Foreskin keratinocyte (primary cell): ENCODE measurements at places on chromosomes 12 and 14. TPM values are rescaled to one million over a fixed set of nuclear protein-coding genes. Genes with fewer than 3 reads are reported as not detected.

Gene ITGA7
- 0.22 and 0.32 TPM in 2 replicates for polyA plus RNA-seq

Gene RHOJ
- 0.03 and 0.11 TPM in 2 replicates for polyA plus RNA-seq

Gene NPAS3
- polyA plus RNA-seq = not detected in 2 replicates

Gene IFNG
- polyA plus RNA-seq = not detected in 2 replicates

Gene NAB2
- 19.4 and 21.5 TPM in 2 replicates for polyA plus RNA-seq

Gene RNU7-1
- polyA plus RNA-seq = not detected in 2 replicates

Gene BCAT1
- polyA plus RNA-seq = 8.3 and 11.3 TPM in 2 replicates

Gene KRT1
- polyA plus RNA-seq = 0.47 and 0.56 TPM in 2 replicates

Gene DAO
- not detected in 2 replicates for polyA plus RNA-seq

Gene OR6C2
- not detected in 2 replicates for polyA plus RNA-seq

Gene NAA25
- 4.1 and 4.9 TPM in 2 replicates for polyA plus RNA-seq

Gene HSPB8
- polyA plus RNA-seq = 0.27 and 0.40 TPM in 2 replicates

Gene SLC5A8
- polyA plus RNA-seq = 0.02 and 0.06 TPM in 2 replicates

Gene DNAL1
- 5.2 and 5.8 TPM in 2 replicates for polyA plus RNA-seq

Gene SLC2A14
- polyA plus RNA-seq = 0.03 and 0.08 TPM in 2 replicates

Gene CLEC1B
- polyA plus RNA-seq = not detected in 2 replicates

Gene CNTN1
- polyA plus RNA-seq = 8.0 and 17.4 TPM in 2 replicates

Gene KRT78
- 0.10 and 0.17 TPM in 2 replicates for polyA plus RNA-seq

Gene ST8SIA1
- 0.37 and 0.58 TPM in 2 replicates for polyA plus RNA-seq

Gene RNASE7
- polyA plus RNA-seq = 6.8 and 11.7 TPM in 2 replicates

Gene IQSEC3
- 0.01 TPM in 1 of 2 replicates, not detected in the other for polyA plus RNA-seq

Gene CELA1
- polyA plus RNA-seq = not detected in 2 replicates

Gene GUCY2C
- not detected in 2 replicates for polyA plus RNA-seq

Gene LHX5
- polyA plus RNA-seq = 0.10 and 0.31 TPM in 2 replicates

Gene EVL
- 16.8 and 20.6 TPM in 2 replicates for polyA plus RNA-seq

Gene P2RX2
- not detected in 2 replicates for polyA plus RNA-seq

Gene R3HDM2
- polyA plus RNA-seq = 8.3 and 9.4 TPM in 2 replicates

Gene SPTB
- polyA plus RNA-seq = 0.09 and 0.16 TPM in 2 replicates
